ENCODE measurements at places on chromosomes 6 and 20.

- no peak for DNase-seq
Measured at GRCh38 chr6:15874821-15875220, 212.0 kb upstream of the DTNBP1 start.

GRCh38 chr6:331622-332521, 39.6 kb downstream of the DUSP22 start:
- peak; percentile 47 for DNase-seq

DNA sequence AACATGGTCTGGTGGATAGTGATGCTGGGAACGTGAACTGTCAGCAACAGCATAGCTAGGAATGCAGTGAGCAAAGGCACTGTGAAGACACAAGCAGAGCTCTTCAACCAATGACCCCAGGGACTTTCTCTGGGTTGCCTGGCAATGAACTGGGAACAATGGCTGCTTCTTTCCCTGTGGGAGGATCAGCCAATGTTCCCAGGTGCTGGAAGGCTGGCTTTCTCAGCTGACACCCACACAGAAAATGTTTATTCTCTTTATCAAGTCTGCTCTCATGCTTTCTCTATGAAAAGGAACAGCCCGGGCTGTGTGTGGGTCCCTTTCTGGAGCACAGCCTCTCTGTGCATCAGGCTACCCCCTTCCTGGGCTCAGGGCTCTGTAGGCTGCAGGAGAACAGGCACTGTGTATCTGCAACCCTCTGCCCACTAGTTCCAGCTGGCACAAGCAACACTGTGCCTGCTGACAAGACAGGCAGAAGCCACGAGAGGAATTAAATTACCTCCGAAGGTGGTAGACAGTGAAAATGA, 54.2 kb downstream of the HFE start:
- DNase-seq, result no peak

DNA sequence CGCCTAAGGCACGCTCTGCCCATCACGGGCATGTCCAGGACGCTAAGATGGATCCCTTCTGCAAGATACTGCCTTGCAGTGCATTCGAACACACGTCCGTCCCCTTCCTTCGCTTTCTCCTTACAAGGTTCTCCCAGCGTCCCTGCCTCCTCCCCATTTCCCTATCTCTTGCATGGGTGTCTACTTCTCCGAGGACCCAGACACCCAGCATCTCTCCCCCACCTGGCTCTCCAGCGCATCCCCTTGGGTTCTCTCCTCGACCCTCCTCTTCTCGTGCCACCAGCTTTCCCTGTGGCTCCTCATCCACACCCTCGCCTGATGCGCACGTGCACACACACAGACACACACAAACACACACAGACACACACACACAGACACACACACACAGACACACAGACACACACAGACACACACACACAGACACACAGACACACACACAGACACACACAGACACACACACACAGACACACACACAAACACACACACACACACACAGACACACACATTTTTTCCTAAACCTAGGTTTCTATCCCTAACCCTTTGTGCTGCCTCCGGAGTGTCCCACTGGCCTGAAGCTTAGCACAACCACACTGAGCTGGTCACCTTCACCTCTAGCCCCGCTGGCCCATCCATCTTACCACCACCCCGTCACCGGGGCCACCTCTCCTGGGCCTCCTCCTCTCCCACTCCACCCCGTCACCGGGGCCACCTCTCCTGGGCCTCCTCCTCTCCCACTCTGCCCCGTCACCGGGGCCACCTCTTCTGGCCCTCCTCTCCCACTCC, 31.9 kb downstream of the ANKRD60 start:
- no peak for DNase-seq

DNA sequence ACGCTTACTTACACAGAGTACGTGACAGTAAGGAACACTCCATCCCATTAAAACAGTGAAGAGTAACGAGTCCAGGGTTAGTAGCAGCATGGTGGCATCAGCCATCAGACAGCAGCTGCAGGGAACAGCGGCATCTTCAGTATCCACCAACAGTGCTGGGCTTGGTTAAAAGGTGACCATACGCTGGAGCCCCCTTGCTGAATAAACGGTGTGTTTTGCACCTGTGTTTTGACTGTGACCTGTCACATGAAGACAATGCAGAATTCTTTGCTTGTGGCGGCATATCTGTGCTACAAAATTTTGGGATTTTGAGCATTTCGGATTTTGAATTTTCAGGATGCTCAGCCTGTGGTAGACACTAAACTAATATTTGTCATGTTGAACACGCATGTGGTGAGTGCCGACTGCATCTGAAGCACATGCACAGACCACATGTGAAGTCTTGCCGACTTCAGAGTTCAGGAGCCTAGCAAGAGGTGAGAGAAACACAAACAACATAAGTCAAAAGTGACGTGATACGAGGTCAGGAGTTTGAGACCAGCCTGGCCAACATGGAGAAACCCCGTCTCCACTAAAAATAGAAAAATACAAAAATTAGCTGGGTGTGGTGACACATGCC, 69.3 kb upstream of the FRMD1 start:
- no peak for DNase-seq

DNA sequence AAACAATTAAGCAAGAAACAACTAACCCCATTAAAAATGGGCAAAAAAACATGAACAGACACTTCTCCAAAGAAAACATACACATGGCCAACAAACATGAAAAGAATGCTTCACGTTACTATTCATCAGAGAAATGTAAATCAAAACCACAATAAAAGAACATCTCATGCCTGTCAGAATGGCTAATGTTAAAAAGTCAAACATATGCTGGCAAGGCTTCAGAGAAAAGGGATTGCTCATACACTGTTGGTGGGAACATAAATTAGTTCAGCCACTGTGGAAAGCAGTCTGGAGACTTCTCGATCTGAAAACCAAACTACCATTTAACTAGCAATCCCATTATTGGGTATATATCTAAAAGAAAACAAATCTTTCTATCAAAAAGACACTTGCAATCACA, 217.5 kb downstream of the TINAG start:
- no peak for DNase-seq

DNA sequence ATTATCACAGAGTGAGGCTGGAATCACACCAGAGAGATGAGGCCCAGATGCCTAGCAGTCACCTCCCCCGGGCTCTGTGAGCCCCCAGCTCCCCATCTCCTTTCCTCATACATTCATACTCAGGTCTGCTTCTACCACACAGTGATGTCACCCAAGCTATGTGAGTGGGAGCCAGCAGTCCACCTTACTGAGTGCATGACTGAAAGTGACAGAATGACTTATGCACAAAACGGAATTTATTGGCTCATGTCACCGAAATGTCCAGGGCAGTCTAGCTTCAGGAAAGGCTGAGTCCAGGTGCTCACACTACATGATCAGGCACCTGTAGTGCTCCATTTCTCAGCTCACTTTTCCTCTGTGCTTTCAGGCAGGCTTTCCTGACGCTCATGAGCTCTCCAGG, 36.7 kb upstream of the CCN6 start:
- no peak for DNase-seq

DNA sequence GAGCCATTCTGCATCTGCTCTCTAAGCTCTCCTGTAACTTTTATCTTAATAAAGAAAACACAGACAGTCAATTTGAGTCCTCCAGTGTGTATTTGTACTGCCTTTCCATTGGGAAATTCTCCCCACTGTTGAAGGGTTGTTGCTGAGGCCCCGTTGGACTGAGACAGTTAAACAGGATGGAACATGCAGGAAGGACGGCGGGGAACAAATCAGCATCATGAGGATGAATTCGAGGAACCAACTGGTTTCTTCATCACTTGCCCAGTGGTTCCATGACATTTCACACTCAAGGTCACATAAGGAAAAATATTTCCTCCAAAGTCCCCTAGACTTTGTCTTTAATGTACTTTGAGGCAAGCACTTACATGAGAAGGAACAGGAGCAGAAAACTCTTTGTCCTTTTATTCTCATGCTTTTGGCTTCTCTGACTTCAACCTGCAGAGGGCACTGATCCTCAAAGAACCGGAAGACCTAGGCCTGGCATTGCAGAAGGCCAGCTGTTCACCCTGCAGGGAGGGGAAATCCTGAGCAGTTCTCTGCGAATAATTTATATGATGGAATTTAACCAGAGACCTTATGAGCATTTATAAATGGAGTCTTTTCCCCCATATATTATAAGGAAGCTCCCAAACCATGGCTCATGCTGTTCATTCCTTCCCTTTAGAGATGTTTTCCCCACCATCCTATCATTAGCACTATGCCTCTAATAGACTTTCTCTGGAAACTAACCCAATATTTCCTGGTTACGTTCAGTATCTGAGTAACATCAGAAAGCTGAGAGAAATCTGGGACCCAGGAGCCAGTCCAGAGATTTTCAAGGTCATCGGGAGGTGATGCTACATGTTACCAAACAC, 55.2 kb upstream of the ADGRF1 start:
- peak; percentile 67 for DNase-seq

- no peak for DNase-seq
Measured at GRCh38 chr6:147000545-147001488, 203.4 kb upstream of the STXBP5 start.

DNA sequence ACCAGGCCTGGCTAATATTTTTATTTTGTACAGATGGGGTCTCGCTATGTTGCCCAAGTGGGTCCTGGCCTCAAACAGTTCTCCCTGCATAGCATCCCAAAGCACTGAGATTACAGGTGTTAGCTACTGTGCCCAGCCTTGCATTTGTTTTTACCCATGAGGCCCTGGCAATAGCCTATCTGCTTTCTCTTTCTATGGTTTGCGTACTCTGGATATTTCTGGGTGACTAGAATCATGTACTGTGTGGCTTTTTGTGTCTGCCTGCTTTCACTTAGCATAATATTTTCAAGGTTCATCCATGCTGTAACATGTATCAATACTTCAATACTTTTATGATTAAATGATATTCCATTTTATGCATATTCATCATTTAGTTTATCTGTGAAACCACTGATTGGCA, 451.7 kb downstream of the GRIK2 start:
- DNase-seq, result no peak

GRCh38 chr20:32021091-32021490, 10.9 kb downstream of the CCM2L start:
- no peak for DNase-seq

GRCh38 chr6:56953597-56954402, 1.1 kb upstream of the BEND6 start:
- no peak for DNase-seq

- DNase-seq, result no peak
Measured at GRCh38 chr6:83231146-83231545, 38.0 kb downstream of the RWDD2A start.

DNA sequence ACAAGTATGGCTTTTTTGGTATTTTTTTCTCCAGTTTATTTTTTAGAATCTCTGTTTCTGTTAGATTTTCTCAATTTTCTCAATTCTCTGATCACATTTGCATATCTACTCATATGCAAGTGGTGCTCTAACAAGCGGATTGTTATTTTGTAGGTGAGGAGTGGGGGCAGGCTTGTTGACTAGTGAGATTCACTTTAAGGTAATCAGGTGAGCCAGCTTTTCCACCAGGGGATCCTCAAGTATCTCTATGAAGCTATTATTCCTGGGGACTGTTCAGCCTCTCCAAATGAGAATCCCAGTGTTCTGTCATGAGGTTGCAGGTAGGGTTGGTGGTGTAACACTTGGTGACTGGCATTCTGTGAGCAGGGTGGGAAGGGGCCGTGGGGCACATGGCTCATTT, 274.3 kb upstream of the FERMT1 start:
- no peak for DNase-seq

GRCh38 chr6:78954740-78955139, 87.4 kb downstream of the IRAK1BP1 start:
- DNase-seq, result no peak

- no peak for DNase-seq
Measured at GRCh38 chr6:166341977-166342348, 382 bp downstream of the SFT2D1 start.

DNA sequence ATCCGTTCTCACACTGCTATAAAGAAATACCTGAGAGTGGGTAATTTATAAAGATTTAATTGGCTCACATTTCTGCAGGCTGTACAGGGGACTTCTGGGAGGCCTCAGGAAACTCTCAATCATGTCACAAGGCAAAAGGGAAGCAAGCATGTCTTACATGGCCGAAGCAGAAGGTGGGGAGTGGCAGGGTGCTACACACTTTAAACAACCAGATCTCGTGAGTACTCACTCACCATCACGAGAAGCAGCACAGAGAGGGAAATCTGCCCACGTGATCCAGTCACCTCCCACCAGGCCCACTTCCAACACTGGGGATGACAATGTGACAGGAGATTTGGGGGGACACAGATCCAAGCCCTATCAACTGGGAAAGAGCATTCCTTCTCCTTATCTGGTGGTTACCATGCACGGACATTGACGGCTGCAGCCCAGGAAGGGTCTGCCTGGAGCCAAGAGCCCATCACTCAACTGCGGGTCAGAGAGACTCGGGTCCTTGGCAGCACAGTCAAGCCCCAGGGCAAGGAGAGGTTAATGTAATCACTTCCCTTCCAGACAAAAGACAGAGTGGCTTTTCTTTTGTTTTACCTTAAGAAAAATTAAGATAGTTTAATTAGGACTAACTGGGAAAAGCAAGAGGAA, 112.3 kb upstream of the CST7 start:
- no peak for DNase-seq

GRCh38 chr20:22823119-22823518, 212.0 kb upstream of the SSTR4 start:
- DNase-seq, result no peak

DNA sequence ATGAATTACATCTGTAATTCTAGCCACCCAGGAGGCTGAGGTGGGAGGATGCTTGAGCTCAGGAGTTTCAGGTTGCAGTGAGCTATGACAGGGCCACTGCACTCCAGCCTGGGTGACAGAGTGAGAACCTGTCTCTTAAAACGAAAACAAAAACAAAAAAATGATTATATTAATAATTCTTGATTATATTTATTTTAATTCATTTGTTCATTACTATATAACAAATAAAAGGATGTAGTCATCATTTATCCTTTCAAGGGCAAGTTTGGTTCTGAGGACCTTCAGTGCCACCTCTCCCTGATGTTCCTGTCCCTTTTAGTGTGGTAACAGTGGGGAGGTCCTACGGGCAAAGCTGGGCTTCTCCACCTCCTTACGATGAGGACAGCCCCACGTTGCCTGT, 167.1 kb upstream of the SCGN start:
- no peak for DNase-seq

- DNase-seq, result no peak
Measured at GRCh38 chr6:100806296-100806695, 74.8 kb downstream of the ASCC3 start.
